ENCODE measurements at places on chromosomes 3 and 15.

GRCh38 chr15:38885001-38885400 lies 320.4 kb upstream of the RASGRP1 start:
- no peak for DNase-seq

DNA sequence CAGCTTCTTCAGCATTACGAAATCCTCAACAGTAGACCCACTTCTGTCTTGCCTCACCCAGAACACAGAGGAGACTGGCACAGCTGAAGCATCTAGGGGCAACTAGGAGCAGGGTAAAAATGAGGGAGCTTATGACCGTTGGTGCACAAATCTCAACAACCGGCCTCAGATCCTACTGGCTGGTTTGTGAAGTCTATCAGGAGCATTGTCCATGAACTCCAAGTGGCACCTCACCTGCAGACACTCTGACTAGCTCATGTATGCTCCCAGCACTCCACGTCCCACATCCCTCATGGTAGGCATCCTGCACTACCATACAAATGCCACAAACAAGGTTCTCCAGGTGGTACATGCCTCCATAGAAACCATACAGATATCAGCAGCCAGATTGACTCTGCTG lies 163.1 kb downstream of the TLE3 start:
- no peak for DNase-seq

DNA sequence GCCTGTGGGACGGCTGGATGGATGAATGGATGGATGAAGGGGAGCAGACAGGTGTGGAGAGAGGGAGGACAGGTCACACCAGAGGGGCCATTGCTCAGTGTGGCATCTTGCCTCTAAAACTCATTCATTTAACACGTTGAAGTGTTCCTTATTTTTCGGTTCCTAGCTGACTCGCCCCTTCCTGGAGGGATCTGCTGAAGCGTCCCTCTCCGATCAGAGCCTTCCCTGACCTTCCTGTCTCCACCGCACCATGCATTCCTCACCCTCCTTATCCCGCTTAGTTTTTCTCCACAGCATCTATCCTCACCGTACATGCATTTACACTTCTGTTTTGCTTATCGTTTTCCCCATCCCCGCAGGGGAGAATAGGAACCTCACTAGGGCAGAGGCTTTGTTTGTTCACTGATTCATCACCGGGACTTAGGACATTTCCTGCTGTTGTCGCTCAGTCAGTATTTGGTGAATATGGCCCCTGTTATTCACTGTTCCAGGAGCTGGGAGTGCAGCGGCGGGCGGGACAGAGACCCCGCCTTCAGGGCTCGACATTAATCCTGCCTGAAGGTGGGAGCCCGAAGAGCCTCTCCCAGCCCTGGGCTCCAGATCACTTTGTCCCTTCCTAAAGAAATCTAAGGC lies 32.0 kb downstream of the FOXL2 start:
- no peak for DNase-seq

DNA sequence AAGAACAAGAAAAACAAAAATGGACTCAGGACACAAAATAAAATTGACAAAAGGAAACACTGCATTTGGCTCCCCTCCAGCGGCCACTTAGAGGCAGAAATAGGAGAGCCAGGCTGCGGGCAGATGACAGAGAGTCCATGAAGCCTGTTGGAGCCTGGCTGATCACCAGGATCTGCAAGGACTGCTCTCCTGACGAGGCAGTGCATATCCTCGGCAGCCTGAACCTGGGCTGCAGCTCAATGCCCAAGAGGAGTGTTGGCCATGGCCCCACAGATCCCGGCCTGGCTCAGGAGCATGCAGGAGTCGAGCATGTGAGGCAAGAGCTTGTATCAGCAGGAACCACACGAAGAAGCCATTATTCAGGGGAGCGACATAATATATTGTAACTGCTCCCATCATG lies 199.8 kb downstream of the STT3B start:
- no peak for DNase-seq

- DNase-seq: no peak
Observed at GRCh38 chr3:139326707-139327106, 17.1 kb upstream of the MRPS22 start.

DNA sequence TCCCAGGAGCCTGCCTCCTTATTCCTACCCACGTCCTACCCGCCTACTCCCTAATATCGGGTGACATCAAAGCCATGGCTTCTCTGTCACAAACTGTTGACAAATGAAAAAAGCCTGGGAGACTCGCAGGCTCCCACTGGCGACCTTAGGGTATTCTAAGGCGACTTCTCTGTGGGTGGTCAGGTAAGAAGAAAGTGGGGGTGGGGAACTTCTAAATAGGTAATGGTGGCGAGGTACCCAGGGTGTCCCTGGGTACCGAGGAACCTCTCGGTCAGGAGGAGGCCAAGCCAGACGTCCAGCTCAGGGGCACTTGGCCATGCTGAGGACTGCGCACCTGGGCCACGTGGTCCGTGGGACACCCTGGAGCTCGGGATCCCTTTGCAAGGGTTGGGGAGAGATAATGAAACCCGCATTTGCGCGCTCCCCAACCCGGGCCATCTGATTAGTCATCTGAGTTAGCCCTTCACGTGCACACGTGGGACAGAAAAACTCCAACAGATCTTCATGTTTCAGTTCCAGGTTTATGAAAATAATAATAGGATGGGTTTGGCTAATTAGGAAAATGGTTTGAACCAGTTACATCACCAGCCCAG lies 78.2 kb downstream of the NR2F2 start:
- DNase-seq: no peak

DNA sequence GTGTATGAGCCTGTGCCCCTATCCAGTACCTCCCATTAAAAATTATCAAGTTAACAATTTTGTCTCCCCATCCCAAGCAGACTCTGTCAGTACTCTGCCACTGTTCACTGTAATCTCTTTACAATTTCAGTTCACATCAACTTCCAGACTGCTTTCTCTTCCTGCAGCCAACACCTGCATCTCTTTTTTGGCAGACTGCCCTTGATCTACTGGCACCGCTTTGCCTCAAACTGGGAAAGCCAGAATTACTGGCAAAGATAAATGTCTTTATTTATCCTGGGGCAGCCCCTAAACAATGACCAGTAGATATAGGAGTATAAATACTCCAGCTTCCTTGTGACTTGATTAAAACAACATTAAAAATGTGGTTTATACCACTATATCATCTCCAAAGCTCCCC lies 494.1 kb downstream of the ZNF385D start:
- DNase-seq: no peak

GRCh38 chr3:183587336-183587735 lies 31.8 kb upstream of the KLHL6 start:
- no peak for DNase-seq

DNA sequence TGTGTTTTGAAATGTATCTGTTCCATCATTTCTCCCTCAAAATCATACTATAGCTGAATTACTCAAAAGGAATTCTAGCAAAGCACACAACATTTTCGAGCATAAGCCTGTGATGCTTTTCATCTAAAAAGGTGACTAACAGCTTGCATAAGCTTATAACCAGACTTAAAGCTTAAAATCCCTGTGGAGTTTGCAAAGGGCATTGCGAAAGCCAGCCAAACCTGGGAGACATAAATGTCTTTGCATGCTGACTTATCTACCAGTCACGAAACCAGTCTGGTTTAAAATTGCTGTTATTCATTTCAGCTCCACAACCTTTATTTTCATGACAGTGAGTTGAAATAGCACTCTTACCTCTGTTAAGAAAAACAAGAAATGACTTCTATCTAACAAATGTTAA lies 35.6 kb upstream of the LIPC start:
- DNase-seq: no peak

DNA sequence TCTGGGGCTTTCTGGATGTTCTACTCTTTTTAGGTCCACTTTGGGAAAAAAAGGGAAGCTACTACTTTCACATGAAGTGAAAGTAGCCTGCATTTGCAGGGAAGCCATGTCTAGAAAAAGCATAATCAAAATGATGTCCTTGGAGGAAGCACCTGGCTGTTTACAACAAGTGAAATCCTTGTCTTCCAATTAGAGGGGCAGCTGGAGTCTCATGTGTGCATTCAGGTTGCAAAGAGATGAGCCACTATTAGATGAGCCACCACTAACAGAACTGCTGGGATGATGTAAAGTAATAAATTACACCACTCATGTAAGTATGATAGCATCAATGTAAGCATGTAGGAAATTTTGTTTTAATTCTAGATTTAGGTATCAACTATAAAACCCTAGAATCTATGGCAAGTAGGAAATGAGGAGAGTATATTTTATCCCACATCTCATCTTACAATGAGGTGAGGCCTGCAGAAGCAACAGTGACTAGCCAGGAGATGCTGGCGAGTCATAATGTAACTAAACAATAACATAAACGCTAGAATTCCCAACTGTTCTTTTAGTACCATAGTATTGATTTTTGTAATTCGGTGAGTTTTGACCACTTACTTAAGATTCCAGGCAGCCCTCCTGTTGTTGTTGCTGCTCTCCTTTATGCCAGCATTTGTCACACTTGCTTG lies 75.9 kb downstream of the TMEM108 start:
- no peak for DNase-seq

- DNase-seq: no peak
Observed at GRCh38 chr15:72042054-72042453, 75.9 kb downstream of the MYO9A start.

DNA sequence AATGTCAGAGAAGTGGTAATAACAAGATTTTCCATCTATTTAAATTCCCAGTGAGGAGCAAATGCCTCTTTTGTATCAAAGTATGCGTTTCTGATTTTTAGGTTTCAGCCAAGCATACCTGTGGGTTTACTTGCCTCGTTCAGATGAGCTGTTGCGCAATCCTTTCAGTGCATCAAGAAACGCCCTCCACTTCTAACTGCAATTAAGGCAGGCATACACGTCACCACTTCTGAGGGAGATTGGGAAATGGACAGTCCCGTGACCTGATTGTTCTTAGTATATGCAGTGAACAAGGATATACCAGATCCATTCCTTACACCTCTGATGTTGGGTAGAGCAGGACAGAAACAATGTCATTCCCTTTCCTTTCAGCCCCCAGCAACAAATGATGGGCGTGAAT lies 219.0 kb downstream of the ITPR1 start:
- no peak for DNase-seq

GRCh38 chr3:60399292-60399691 lies 852.0 kb downstream of the FHIT start:
- no peak for DNase-seq

DNA sequence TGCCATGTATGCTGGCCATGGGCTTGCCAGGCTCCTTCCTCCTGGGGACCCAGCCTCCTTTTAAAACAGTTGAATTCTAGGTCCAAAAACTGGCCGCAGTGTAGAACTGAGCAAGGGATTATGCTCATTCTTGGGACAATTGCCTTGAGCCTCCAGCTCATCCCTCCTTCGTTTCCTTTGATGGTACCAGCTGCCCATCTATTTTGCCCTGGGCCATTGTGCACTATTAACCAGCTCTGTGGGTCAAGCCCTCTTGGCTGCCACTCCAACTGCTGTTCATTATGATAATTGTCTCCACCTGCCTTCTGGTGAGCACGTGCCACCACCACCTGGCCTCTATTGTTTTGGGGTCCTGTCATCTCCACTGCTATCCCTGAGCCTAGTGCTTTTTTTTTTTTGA lies 75.8 kb upstream of the SYN2 start:
- DNase-seq: no peak

DNA sequence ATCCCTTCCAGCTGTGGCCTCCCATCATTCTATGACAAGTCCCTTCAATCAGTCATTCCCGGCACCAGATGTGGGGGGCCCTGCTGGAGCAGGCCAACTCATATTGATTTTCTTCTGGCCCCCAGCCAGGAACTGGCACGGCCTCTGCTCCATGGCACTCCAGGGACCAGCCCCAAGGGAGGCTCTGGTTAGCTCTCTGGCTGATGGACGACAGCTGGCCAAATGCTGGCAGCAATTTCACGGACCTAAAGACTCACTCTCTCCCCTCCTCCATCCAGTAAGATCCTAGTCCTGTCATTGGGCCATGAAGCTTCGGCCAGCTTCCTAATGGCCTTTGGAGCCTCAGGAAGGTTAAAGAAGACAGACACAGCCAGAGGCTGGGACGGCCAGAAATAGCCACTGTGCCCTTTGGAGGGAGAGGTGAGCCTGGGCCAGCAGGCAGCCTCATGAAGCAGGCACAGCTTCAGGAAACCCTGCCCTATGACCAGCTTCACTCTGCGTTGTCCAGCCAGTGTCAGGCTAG lies 131.0 kb downstream of the MEX3B start:
- DNase-seq: no peak

GRCh38 chr15:74773731-74774252 lies 8.1 kb upstream of the CSK start:
- no peak for DNase-seq

DNA sequence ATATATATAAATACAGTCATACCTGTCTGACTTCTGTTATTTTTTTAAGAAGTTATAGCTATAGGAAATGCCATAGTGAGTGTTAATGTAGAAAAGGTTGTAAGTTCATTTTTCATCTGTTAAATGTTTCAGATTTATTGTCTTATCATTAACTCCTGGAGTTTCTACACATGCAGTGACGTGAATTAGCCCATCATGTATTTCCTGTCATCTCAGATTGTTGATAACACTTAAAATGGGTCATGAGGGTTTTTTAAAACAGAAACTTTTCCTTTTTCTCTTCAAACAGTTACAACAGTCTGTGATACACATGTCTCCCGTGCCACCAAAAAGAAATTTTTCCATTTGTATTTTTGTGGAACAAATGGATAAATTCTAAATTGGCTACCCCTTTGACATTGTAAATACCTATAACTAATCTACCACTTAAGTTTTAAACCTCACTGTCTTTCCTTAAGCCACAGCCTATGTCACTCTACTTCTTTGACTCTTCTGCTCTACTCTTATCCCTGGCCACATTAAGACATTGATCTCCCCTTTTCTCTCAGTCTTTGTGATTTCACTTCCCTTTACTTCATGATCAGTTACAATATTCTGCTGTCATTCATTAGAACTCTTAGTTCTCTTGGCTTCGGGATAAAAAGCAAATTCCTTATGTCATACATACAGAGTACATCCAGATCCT lies 89.1 kb downstream of the NEO1 start:
- no peak for DNase-seq

DNA sequence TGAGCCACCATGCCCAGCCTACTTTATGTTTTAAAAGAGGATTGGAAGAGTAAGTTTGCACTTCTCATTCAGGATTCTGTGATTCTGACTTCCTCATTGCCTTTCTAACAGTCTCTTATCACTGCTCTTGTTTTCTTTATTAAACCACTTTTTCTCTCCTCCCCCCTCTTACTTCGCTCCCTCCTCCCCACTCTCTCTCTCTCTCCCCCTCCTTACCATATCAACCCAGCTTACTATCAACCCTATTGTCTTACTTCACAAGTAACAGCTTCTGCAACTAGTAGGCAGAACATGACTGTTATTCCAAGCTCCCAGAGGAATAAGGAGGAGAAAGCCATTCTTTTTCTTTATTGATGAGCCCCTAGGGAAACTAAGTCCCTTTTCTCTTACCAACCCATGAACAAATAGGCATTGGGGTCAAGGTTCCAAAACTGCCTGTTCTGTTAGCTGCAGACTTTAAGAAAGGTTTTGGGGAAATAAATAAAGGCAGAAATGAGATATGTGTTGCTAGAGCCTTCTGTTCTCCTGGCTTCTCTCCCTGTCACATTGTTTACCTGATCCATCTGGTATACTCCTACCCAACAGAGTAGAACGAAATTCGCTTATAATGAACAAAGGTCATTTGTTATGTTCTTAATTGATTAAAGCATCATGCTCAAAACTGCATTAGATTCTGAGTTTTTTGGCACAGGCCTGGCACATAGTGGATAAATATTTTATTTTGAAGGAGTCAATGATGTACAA lies 56.4 kb upstream of the RASGRP1 start:
- no peak for DNase-seq

GRCh38 chr15:68209272-68209671 lies 4.1 kb upstream of the CALML4 start:
- DNase-seq: peak; percentile 69
